ENCODE measurements at places on chromosomes 4 and X.
A peak's percentile ranks its signal among the peaks of the same experiment; 100 is the strongest.

DNA sequence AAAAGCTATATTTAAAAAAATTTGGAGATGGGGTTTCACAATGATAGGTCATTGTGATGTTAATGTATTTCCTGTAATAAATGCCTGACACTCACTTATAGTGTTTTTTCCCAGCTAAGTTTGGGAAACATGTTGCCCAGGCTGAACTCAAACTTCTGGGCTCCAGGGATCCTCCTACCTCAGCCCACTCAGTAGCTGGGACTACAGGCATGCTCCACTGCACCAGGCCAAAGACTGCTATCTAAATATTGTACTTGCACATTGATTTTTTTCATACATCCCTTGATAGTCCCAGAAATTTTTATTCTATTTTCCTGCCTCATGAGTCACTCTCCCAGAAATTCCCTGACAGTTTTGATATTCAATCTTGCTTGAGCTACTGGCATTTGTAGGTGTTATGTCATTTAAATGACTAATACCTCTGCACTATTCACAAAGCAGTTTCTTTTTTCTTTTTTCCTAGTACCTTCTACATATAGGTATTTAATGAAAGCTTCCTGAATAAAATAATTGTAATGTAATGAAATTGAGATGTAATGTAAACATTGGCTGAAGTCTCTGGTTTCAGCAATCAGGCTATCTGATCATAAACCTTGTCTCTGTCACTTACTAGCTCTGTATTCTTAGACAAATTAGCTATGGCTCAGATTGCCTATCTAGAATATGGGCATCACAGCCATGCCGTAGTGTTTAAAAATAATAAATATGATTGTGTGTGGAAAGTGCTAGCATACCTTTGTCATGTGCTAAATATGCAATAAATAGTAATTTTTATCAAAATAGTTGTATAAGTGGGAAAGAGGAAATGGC, 1973.0 kb upstream of the AGA start:
- DNase-seq: no peak

DNA sequence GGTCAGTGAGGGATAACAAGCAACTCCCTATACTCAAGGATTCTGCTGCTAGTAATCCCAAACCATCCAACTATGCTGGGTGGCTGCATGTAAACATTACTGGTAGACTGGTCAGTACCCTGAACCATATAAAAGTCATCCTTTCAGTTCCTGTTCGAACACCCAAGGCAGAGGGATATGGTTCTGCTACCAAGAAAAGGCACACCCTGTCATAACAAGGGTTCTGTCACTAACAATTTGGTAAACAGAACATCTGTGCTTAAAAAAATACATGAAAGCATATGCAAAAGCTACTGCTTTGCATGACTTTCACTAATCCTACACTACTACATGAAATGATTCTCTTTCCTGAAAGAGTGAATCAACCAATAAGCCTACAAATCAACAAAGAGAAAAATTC, 76.8 kb upstream of the MCF2 start:
- no peak for DNase-seq

- no peak for DNase-seq
These were observed 310.0 kb downstream of the PDHA2 start for GRCh38 chr4:96149894-96150293.

DNA sequence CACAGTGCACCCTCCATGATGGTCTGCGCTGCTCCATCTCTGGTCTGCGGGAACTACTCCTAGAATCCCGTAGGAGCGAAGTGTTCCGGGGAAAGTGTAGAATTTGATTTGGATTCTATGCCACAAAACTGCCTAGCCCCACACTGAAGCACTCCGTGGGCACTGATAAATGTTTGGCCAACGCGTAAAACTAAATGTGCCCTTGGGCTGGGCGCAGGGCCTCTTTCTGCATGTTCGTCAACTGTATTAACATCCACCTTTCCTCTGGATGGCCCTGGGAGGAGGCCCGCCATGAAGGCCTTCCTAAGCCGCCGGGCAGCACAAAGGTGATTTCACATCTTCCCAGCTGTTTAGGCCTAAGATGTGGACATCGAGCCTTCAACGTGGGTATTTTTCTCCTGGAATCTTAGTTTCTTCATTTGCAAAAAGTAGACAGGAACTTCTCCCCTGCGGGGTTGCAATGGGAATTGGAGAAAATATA, 2.6 kb downstream of the MSX1 start:
- no peak for DNase-seq

DNA sequence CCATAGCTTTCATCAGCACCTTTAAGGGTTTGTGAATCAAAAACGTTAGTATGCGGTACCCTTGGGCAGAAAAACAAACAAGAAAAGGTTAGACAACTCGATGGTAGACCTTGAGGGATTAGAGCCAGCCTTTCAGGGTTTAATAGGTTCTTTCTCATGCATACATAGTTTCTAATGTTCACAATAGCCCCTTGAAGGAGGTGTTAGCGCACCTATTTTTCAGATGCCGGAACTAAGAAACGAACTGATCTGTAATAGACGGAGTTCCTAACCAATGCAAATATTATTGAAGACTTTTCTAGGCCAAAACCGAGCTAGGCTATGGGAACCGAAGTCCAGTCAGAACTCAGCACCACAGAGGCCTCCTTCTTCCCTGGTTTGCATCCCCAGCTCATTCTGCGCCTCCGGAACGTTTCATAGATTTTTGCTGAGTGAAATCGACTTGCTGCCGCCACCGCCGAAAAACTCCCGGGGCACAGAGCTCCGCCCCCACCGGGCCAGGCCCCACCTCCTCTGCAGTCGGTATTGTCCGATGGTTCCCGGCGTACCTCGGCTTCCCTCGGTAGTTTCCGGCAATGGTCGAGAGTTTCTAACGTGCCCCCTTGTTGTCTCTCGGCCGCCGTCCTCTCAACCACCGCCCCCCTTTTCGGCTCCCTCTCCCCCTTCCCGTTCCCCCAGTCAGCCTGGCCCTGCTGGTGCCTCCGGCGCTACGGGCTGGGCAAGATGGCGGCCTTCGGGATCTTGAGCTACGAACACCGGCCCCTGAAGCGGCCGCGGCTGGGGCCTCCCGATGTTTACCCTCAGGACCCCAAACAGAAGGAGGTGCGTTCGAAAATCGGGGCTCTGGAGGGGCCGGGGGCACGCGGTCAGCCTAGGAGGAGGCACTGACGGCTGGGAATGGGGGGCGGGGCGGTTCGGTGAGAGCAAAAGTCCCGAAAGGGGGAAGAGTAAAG, at the start of gene MED12:
Gene MED12, plus strand, starts transcription at position 565 of the 953 bp plus-strand sequence. Its CDS starts 159 bp downstream, at position 724.
- peak; percentile 70 for DNase-seq

DNA sequence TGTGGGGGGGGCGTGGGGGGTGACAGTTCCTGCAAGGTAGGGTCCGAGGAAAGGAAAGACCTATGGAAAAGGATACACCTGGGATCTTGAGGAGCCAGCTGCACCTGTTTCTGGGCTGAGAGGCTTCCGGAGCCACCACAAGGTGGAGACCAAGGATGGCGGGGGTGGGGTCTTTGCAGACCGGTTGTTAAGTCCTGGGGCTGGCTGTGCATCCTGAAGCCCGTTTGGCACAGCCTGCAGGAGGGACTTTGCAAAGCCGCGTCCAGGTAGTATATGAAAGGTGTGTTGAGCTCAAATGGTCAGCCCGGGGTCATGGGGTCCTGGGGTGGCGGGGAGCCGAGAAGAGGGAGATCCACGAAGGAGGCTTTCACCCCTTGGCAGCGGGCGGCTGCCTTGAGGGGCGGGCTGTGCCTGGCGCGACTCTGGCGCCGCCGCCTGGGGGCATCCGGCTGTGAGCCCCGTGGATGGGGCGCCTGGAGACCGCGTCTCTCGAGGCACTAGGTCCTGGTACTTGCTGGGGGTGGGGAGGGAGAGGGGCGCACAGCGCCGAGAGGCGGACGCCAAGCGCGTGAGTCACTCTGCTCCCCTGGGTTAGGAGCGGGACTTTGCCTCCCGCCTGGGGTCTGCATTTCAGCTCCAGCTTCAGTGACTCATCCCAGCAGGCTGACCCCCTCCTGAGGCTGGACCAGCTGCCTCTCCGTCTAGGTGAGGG, 58.2 kb upstream of the DYNLT3 start:
- no peak for DNase-seq

- no peak for DNase-seq
These were observed 1950.0 kb upstream of the IGFBP7 start for GRCh38 chr4:59060002-59060846.

- no peak for DNase-seq
These were observed 143.0 kb downstream of the RASL11B start for GRCh38 chr4:53005149-53005546.

GRCh38 chrX:10482261-10482660, 138.1 kb downstream of the MID1 start:
- DNase-seq: no peak

DNA sequence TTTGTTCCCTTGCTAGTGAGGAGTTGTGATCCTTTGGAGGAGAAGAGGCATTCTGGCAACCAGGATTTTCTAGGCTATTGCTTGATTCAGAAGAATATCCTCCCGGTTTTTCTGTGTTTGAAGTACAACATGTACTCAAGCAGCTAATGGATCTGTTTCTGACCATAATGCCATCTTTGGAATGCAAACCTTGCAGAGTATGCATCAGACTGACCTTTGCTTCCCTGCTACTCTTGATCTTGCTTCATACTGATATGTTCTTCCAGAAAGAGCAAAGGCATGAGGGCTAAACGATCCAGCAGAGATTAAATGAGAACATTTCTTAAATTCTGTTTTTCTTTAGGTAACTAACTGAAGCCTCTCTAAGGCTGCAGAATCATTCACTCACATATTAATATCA, 265.4 kb upstream of the SLC7A11 start:
- no peak for DNase-seq

DNA sequence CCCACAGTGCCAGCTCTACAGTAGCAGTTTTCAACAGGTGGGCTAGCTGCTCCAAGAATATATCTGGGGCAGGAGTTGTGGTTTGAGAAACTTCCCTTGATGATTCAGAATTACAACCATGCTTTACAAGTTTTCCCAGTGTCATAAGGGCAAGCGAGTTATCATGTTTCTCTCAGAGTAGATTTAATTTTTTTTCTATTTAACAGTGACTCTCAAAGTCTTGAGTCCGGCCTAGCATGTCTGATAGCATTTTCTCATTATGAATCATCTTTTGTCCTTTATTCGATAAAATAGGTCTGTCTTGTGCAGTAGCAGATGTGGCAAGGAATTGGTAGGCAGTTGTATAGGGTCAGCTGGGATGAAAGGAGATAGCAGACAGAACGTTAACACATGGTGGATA, 62.2 kb upstream of the SPANXD start:
- no peak for DNase-seq

- no peak for DNase-seq
These were observed 7.6 kb upstream of the SYTL5 start for GRCh38 chrX:37998586-37999262.

DNA sequence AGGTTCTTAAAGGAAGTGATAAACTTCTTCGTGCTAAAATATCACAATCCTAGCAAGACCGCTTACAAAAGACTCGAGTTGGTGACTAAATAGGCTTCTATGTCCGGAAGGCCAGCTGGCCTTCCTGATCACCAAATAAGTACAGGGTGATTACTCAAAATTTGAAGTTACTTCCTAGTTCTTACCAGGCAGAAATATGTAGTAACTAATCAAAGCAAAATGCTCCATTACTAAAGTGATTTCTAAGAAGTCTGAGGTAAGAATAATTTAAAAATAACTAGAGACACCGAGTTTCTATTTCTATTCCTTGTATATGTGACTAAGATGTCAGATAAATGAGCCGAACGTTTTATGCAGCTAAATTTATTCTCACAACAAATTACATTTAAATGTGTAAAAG, 62.2 kb downstream of the NSUN7 start:
- no peak for DNase-seq

GRCh38 chr4:156545003-156545785, 426.4 kb downstream of the PDGFC start:
- no peak for DNase-seq

DNA sequence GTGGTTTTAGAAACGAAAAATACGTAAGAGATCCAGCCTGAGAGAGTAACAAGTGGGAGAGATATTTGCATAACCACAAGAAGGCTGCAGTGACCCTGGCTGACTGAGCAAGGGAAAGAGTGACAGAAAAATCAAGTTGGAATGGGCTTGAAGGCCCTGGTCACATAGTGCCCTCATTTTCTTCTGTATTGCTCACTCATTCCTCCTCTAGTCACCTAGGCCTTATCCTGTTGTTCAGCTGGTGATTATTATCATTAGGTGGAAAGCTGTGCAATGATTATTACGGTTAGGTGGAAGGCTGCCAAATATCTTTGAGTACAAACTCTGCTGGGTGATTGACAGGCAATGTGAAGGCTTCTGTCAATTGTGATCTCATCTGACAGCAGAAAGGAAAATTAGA, 2384.1 kb downstream of the PCDH7 start:
- no peak for DNase-seq

GRCh38 chr4:139461022-139461628, 7.2 kb downstream of the RAB33B start:
- DNase-seq: no peak

DNA sequence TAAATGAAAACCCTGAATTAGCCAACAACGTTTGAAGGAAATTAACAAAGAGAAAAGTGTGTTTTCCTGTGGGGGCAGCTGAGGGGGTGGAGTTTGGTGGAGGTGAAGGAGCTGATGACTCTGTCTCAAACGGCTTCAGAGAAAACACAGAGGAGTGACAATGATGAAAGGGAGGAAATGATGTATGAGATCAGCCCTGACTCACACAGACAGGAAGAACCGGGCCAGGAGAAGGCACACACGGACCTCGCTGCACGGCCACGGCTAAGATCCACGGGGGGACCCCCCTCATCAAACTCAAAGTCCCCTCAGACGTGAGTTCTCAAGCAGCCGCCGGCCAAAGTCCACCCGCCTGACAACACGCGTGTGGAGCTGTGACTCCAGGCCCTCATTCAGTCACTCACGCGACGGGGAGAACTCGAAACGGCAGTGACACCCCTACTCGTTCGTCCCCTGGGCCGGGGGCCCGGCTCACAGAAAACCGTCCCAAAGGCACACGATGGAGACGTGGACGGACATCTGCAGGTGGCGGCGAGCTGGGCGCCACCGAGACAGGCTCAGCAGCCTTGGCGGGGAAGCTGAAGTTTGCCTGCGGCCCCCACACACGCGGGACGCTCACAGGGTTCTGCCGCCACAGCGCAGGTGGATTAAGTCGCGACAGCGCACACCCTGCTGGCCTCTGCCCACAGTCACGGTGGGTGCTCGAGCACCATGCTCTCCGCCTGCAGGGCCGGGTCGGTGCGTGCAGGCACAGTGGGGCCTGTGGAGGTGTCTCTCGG, 28.8 kb downstream of the PPP2R3B start:
- no peak for DNase-seq

GRCh38 chr4:120630427-120630826, 292.1 kb downstream of the PRDM5 start:
- no peak for DNase-seq

- DNase-seq: no peak
These were observed 592.4 kb downstream of the ACTRT1 start for GRCh38 chrX:127459790-127460189.
